Thoracic aorta endothelial cell (primary cell): ENCODE measurements at places on chromosomes 2 and 18. TPM values are rescaled to one million over a fixed set of nuclear protein-coding genes. Genes with fewer than 3 reads are reported as not detected.

Gene UGT1A4
- total RNA-seq: not detected in 2 replicates

Gene G6PC2
- not detected in 2 replicates for total RNA-seq

Gene PTPN18
- 23.3 and 48.5 TPM in 2 replicates for total RNA-seq

Gene ADRA2B
- total RNA-seq: not detected in 2 replicates

Gene SUPT7L
- total RNA-seq: 28.7 and 29.9 TPM in 2 replicates

Gene HAAO
- 0.29 TPM in 1 of 2 replicates, not detected in the other for total RNA-seq
